Activated CD8-positive, alpha-beta memory T cell treated with anti-CD3 and anti-CD28 coated beads for 1 hour (primary cell): ENCODE measurements at places on chromosomes 7 and 10.

DNA sequence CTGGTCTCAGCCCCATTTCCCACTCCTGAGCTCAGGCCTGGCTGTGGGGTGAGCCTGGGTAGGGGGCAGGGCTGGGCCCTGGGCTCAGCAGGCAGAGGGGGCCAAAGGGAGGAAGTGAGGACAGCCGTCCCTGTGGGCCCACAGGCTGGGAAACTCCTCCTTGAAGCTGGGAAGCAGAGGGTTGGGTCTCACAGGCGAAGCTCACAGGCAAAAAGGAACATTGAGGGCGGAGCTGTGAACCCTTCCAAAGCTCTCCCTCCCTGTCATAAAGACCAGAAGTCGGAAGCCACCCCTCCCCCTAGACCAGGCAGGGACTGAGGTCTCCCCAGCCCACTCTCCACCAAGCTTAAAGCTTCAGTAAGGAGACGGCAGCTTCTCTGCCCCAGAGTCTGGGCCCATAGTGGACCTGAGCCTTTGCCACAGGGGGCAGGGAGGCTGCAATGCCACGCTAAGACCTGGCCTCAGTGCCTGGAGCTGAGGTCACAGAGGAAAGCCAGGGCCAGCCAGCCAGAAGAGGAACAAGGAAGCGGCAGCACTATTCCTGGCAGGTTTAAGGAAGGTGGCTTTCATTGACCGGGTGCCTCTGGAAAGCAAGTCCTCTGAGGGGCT is 1.0 kb upstream of the KCP start:
- DNase-seq: no peak

DNA sequence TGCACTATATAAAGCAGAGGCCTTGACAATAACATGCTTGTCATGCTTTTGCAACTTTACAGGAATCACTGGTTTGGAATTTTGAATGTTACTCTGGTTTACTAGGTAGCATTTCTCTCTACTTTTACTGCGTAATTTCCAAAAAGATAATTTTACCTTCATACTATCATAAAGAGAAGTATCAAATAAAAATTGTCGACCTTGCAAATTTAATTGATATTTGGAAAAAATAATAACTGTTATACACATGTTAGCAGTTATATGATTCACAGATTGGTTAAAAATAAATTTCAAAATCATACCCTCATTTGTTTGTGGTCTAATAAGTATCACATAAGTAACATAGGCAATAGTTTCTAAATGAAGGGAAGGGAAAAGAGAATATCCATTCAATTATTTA is 228.5 kb upstream of the CACNA2D1 start:
- no peak for DNase-seq

DNA sequence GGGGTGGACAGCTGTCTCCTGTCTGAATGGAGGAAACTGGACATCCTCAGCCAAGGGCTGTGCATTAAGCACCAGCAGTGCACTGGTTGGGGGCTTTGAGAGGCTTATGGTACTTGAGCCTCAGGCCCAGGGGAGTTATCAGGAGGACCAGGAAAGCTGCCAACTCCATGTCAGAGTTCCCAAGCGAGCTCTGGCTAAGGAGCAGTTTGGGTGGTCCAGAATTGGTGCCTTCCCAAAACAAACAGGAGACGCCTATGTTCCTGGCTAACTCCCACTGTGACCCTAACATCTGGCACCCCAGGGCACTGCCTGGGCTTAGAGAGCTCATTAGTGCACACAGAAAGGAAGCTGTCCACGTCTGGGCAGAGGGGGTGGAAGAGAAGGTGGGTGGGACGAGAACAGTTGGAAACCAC is 408.6 kb upstream of the NPVF start:
- no peak for DNase-seq

- no peak for DNase-seq
Observed at GRCh38 chr7:2431260-2431867, 28.0 kb downstream of the CHST12 start.

- no peak for DNase-seq
Observed at GRCh38 chr10:35783305-35783838, 141.3 kb upstream of the FZD8 start.

GRCh38 chr7:66043681-66044497 is 31.7 kb upstream of the ASL start:
- no peak for DNase-seq

GRCh38 chr10:24553051-24553612 is 170.6 kb downstream of the ARHGAP21 start:
- no peak for DNase-seq

DNA sequence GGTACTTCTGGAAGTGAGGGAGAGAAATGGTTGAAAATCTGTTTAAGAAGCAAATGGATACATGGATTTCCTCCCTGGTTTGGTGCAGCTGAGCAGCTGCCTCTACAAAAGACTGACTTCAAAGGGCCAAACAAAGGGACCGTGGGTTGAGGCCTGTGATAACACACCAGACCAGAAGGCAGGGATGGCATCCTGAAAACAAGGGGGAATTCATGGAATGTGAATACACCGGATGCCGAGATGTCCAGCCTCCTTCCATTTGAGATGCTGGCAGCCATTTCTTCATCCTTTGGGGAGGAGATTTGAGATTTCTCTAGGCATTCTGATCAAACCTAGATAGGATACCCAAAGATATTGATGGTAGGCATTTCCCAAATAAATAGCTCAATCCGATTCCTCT is 36.9 kb downstream of the TAF3 start:
- no peak for DNase-seq

- no peak for DNase-seq
Observed at GRCh38 chr10:88190540-88191235, 327.3 kb downstream of the PTEN start.

DNA sequence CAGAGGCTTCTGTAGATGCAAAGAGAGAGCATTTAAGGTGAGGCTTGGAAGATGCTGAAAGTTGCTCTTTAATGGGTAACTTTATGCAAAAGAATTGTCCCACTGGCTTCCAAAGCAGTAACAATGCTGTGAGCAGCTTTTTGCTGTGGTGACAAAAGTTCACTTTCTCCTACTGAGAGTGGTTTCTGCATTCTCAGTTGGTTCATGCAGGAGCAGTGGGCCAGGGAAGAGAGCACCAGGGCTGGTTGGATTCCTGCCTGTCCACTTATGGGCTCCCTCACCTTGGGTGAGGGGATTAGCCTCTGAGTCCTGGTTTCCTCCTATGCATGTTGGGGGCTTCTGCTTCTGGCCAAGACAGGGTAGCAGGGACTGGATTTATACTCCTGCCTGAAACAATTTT is 31.1 kb upstream of the GOLGA7B start:
- no peak for DNase-seq

- DNase-seq: no peak
Observed at GRCh38 chr7:4832711-4833110, 29.1 kb downstream of the PAPOLB start.

GRCh38 chr7:43278088-43278644 is 165.7 kb downstream of the HECW1 start:
- no peak for DNase-seq

- no peak for DNase-seq
Observed at GRCh38 chr7:2966466-2967078, 77.1 kb downstream of the CARD11 start.

- DNase-seq: no peak
Observed at GRCh38 chr7:100488333-100489095, 4.8 kb downstream of the NYAP1 start.

DNA sequence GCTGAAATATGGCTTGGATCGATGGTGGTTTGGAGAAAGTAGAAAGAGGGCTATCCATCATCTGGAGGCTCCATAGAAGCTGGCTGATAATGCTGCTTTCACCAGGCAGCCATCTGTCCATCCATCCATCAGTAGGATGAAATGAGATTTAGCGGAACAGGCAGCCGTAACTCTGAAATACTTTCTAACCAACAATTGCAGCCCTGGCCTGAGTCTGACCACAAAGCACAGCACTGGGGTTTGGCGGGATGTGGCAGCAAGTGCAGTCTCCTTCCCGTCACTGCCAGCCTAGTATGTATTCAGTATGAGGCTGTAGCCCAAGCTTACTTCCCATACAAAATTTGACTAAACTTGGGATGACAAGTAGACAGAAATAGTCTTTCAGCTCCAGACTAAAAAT is 38.0 kb downstream of the R3HCC1L start:
- DNase-seq: no peak

DNA sequence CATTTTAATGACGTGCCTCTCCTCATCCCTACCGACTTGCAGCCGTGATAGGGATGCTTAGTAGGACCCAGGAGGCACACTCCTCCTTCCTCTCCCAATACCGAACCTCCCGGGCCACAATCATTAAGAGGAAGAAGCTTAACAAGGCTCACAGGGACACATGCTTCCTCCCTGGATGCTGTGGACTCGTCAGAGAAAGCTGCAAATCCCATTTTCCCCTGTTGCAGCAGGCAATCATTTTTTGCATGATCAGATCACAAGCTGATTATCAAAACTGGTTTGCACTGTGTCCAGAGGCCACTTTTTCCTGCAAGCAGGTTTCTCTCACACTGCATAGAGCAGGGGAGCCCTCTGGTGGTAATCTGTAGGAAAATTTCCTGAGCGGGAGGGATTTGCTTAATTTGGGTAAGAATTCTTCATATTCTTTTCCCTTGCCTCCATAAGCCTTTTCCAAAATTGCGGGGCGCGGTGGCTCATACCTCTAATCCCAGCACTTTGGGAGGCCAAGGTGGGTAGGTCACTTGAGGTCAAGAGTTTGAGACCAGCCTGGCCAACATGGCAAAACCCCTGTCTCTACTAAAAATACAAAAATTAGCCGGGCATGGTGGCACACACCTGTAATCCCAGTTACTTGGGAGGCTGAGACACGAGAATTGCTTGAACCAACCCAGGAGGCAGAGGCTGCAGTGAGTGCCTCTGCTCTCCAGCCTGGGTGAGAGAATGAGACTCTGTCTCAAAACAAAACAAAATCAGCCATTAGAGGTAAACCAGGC is 16.1 kb upstream of the LAMB4 start:
- no peak for DNase-seq

DNA sequence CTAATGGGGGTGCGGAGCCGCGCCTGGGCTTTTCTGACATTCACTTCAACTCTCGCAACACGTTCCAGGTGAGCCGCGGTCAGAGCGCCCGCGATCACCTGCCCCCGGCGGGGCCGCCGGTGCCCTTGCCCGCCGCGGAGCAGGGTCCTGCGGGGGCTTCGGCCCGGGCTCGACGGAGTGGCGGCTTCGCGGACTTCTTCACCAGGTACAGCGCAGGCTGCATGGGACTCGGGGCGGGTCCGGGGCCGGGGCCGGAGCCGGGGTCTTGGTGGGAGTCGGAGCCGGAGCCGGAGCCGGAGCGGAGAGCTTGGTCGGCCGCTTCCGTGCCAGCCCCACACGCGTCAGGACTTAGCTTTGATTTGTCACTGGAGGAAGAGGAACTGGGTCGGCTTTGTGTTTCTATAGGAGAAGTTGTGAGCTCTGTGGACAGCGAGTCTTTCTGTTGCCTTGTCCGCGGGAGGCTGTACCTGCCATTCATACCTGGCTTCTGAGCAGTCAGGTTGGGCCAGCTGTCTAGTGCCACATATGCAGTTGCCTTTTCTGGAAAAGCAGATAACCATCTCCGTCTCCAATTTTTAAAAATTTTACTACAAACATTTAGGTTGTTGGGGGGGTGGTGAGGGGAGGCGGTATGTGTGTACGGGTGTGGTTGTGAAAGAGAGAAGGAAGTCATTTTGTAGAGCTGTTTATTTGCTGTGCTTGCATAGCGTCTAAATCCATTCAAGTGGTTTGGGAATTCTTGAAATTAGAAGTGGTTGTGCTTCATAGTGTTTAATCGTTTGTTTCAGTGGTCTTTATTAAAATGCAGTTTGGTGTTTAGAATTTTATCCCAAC is 1.3 kb downstream of the TBC1D12 start:
- no peak for DNase-seq

GRCh38 chr10:33001908-33002492 is 44.0 kb upstream of the ITGB1 start:
- DNase-seq: no peak

DNA sequence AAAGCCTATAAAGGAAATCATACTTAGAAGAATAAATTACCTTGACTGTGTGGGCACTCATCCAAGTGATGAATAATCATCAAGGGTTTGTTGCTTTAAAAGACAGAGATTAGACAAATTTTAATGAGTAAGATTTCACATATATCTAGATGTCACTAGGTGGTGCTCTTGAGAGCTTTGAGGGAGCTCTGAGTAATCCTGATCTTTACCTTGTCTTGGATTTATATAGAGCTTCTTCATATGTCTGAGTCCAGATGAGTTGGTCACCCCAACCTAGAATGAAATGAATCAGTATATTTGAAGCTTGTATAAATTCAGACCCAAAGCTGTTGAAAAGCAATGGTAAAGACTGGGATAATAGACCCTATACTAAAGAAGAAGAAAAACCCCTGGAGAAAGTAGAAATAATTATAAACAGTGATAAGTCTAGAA is 3.7 kb downstream of the AGR2 start:
- DNase-seq: no peak

DNA sequence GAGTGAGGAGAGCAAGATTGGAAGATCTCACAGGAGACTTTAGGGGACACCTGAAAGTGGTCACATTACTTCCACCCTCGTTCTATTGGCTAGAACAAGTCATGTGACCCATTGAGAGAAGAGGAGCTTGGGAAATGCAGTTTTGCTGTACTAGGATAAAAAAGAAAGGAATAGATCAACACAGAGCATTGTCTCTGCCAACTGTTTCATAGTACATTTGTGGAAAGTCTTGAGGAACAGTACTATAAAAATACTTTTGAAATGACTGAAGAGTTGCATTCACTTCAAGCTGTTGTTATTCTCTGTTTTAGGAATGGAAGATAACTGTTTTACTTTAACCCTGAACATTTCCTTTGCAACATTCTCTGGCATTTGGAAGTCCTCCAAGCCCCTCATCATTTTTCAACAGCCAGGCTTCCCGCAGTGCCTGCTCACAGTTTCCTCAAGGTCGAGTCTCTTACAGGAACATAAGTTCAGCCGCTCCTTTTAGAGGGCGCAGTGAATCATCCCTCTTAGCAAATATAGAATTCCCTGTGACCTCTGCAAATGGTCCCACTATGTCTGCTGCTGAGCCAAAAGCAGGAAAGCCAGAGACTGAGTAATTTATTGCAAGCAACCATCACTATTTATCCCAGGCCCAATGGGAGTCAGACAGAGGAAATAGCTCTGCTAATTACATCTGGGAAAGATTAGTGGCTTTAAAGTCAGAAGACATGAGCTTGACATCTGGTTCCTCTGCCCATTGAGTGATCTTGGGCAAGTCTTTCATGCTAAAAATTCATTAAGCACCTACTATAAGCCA is 40.7 kb downstream of the MRPL32 start:
- DNase-seq: no peak

DNA sequence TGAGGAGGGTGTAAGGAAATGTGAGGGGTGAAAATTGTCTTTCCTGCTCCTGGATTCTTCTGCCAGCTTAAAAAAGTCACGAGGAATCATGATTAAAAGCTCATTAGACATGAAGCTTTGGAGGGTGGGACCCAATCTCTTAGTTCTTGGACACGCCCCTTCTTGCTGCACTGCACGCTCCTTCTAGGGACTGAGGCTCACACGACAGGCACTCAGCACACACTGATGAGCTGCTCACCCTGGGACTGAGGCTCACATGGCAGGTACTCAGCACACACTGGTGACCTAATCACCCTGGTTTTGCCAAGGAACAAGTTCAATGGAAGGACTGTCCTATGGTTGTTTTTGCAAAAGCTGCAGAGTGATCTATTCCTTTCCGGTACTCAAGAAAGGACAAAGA is 65.8 kb upstream of the ELMO1 start:
- no peak for DNase-seq
